ENCODE measurements at places on chromosomes 7 and 10.
A peak's percentile ranks its signal among the peaks of the same experiment; 100 is the strongest.

DNA sequence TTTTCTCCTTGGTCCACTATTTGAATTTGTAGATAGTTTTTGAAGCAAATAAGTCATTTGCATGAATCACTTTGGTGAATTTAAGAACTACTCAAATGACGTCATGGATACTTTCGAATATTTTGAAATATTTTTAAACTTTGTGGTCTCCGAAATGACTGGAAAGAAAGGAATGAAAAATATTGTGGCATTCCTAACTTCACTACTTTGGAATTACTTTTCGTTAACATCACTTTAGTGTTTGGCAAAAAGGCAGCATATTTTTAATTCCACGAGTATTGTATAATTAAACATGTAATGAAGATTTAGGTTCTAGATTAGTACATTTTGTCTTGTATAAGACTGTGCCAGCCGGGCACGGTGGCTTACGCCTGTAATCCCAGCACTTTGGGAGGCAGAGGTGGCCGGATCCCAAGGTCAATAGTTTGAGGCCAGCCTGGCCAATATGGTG is 35.3 kb upstream of the ZRANB1 start:
- DNase-seq: no peak

- DNase-seq: no peak
Measured at GRCh38 chr7:153430931-153431330, 621.3 kb upstream of the DPP6 start.

GRCh38 chr10:123906296-123906695 is 14.7 kb upstream of the CPXM2 start:
- DNase-seq: no peak

GRCh38 chr7:142714375-142714774 is 34.9 kb upstream of the PRSS1 start:
- DNase-seq: no peak

DNA sequence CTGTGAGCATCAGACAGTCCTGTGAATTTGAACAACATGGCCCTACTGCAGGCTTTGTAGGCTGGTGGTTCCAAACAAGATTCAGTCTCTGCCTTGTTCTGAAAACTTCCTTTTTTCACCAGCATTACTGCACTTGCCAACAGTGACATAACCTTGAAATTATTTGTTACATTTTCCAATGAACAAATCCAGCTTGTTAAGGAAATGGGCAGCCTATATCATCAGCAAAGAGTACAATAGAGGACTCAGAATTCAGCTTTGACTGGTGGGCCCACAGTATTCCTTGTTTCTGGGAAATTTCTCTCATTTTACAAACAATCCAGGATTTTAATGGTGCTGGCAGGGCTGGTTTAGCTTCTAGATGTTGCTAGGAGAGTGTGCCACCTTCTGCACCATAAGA is 703.7 kb upstream of the FZD8 start:
- DNase-seq: no peak

GRCh38 chr7:149716007-149716931 is 57.1 kb downstream of the ZNF467 start:
- DNase-seq: no peak

DNA sequence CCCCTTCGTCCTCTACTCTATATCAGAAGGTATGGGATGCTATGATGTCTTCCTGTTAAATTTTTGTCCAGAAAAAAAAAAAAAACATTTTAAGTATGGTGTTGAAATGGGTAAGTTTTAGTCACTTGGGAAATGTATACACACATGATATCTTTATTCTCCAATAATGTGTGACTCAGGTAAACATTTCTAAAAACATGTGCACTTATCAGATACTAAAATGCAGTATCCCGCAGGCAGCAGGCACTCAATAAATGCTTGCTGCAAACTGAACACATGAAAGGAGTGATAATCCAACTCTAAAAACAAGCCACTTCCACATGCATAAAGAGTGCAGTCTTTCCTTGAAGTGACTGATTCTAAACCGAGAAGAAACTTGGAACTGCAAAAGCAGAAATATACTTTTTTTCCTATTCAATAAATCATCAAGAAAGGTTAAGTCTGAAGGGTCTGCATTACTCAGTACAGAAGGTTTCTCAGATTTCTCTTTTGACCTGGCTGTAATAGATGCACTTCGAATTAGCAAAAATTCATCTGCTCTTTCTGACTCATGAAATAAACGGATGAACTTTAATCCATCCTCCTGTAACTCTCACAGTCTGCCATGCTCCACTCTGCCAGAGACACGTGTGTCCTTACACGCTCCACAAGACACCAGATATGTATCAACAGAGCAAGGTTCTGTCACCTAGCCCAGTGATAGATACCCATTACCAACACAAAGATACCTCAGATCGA is 84.0 kb downstream of the HIPK2 start:
- no peak for DNase-seq

DNA sequence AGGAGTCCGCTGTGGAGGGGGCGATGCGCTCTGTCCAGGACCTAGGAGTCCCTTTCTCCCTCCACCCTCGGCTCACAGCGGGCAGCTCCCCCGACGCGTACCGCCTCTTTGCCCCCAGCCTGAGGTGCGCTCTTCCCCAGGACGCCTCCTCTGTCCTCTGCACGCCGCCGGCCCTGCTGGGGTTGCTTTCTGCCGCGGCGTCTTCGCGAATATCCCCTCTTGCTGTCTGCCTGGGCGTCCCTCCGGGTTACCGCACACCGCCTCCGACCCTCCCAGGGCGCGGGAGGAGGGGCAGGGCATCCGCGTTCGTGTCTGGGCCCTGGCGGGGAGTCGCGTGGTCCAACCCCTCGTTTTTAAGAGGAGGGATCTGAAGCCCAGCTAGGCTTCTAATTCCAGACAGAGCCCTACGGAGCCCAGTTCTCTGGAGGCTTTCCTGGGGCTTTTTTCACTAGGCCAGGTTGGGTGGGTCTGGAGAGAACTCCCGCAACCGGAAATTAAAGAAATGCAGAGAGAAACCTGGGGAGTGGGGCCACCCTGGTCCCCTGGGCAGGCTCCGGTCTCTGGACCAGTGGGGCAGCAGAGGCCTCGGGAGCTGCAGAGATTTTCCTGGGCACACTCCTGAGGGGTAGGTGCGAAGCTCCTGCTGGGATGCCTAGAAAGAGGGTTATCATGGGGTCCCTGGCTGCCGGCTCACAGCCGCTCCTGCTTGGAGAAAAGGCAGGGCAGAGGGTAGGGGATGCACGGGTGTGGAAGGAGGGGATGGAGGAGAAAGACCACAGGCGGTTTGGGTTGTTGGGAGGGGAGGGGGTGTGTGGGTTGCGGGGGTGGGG is 166.9 kb downstream of the UBE2H start:
- DNase-seq: no peak

GRCh38 chr7:45901566-45901965 is 13.3 kb downstream of the IGFBP1 start:
- DNase-seq: no peak

- peak; percentile 78 for DNase-seq
Measured at GRCh38 chr7:99558306-99559174, at the start of gene ZNF655. TSS of gene ZNF655 (plus strand) at chr7:99558642. CDS start at chr7:99560560, 1,918 bp downstream.

DNA sequence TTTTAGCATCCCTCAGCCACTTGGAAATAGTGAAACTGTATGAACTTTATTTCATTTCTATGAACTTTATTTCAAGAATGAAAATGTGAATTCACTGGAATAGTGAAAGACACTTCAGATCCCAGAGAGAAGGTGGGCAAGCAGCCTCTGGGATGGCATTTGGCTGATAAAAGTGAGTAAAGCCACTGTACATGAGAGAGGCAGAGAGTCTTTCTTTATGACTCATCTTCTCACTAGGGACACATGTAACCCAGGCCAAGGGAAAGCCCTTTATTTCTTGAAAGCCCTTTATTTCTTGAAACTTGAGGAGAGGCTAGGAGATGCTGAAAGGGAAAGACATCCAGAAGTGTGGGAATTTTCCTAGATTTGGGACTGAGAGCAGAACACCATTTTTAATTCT is 148.9 kb upstream of the SMIM30 start:
- no peak for DNase-seq

GRCh38 chr7:96188591-96188991 is 133.3 kb downstream of the SLC25A13 start:
- no peak for DNase-seq

DNA sequence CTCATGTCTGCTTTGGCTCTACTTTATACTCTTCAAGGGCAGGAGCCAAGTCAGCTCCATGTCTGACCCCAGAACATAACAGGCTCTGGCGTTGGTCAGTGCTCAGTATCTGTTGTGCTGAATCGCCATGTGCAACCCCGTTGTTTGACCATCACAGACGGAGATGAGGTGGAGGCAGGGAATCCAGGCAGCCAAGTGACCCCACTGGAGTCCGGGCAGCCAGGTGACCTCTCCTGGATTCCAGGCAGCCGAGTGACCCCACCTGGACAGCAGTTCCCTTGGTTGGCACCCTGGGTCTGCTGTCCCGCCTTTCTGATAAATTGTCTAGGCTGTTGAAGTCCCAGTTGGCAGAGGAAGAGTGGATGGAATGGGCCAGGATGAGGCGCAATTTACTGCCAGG is 232.2 kb downstream of the TCERG1L start:
- no peak for DNase-seq

- DNase-seq: no peak
Measured at GRCh38 chr10:108789336-108789735, 1134.0 kb downstream of the XPNPEP1 start.

- no peak for DNase-seq
Measured at GRCh38 chr7:8221567-8221966, 40.4 kb downstream of the ICA1 start.

DNA sequence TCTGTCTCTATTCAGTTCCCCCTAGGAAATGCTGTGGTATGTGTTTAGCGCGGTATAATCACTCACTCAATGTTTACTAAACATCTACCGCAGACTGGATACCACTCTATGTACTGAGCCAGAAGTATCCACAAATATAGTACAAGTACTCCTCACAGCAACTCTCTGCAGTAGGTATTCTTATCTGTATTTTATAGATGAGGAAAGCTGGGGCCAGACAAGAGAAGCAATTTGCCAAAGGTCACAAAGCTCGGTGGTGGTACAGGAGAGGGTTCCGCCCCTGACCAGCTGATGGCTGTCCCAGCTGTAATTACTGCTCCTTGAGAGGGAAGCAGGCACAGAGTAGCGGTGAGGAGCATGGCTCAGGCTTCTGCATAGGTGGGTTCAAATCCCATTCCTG is 184.1 kb downstream of the DOCK4 start:
- DNase-seq: no peak

DNA sequence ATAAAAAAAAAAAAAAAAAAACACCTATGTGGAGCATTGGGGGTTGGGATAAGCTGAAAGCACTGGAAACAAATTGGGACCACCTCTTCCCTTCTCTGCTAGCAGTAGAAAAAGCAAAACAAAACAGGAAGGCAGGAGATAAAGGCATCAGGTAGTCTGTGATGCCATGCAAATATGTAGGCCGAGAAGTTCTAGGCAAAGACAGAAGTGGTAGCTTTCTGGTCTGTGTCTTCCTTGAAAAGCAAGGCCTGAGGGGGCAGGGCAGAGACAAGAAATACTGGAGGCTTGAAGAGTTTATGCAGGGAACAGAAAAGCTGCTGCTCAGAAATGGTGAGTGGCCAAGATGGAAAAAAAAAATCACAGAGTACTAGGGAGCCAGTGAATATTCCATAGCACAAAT is 111.1 kb downstream of the ELMO1 start:
- DNase-seq: no peak

GRCh38 chr10:124153023-124153826 is 59.8 kb upstream of the CHST15 start:
- peak; percentile 11 for DNase-seq

GRCh38 chr10:19231034-19231433 is 182.4 kb downstream of the MALRD1 start:
- DNase-seq: no peak

- DNase-seq: no peak
Measured at GRCh38 chr10:11898372-11899066, 75.4 kb downstream of the PROSER2 start.

GRCh38 chr10:6173203-6173602 is 29.5 kb upstream of the PFKFB3 start:
- peak; percentile 42 for DNase-seq

- no peak for DNase-seq
Measured at GRCh38 chr10:28910956-28911355, 233.6 kb downstream of the BAMBI start.

DNA sequence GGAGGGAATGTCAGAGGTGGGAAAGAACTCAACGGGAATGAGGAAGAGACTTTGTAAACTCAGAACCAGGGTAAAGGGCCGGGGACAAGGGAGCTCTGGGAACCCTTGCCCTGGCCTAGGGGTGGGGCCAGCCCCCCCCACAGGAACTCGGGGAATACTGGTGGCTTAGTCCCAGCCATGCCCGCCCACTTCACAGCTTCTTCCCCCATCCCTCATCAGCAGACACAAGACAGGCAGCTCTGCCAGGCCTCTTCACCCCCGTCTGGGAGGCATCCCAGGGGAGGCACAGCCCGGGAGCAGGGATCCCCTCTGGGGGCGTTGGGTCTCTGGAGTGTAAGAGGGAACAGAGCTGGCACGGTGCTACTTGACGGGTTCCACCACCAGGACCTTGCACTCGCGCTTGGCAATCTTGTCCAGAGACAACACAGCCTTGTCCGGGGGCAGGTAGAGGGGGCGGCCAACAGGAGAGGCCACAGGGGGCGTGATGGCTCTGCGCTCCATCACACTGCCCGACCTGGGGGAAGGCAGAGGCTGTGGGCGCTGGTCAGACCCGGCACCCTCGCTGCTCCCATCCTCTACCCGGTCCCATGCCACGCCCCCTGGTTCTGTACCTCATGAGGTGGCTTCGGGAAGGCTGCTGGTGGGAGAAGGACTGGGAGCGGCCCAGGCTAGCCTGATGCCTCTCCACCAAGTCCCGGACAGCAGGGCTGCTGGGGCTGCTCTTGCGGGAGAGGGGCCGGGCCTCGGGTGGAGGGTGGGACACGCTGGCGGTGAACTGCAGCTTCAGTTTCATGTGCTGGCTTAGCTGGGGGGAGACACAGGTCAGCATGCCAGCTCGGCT is 3.7 kb downstream of the TRAPPC14 start:
- no peak for DNase-seq

DNA sequence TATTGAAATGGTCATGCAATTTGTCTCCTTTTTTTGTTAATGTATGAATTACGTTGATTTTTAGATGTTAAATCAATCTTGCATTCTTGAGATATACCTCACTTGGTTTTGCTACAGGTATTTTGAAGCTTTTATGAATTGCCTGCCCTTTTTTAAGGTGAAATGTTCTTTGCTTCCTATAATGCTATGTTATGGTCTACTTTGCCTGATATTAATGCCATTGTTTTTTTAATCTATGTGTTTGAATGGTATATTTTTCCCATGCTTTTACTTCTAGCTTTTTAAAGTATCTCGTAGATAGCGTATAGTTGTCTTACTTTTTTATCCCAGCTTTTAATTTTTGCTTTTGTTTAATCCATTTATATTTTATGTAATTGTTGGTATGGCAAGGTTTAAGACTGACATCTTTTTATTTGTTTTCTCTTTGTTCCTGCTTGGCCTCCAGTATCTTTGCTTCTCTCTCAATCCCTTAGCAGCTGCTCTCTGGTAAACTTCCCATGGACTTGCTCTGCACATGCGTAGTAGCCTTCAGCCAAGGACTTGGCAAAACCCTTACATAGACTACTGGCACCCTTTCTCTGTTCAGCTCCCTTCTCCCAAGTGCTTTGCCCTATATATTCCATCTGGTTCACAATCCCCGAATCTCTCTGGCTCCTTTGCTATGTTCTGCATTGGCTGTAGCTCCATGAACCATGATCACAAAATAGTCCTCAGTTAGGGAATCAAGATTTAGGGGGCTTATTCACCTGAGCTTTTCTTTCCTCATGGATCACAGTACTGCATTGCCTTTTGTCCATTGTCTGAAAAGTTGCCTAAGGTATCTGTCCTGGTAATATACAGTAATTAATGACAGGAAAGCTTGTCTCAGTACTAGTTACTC is 8.4 kb downstream of the TRIM24 start:
- no peak for DNase-seq
